ENCODE measurements at places on chromosomes 5 and 9.

DNA sequence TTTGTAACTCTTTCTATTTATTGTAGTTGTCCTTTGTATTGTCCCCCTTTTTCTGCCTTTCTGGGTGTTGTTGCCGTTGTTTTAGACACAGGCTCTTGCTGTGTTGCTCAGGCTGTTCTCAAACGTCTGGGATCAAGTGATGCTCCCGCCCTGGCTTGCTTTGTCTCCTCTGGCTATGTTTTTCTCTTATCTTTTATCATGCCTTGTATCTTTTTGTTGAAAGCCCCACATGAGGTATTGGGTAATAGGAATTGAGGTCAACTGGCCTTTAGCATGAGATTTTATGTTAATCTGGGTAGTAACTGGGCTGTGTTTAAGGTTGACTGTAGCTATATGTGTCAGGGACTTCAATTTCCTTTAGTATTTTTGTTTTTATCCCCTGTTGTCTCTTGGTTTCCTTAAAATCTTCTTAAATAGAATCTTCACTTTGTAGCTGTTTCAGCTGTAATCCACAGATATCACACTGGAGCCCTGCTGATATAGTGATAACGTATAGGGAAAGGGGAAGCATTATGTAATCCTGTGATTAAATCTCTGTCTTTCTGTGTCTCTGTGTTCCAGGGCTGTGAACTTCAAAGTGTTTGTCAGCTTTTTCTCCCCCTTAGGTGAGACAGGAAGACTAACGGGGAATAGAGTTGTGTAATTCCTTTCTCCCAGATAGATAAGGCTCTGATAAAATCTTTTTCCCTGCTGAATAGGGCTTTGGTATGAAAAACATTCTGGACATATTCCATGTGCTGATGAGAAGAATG is 25.9 kb upstream of the CACNA1B start:
- DNase-seq: no peak

DNA sequence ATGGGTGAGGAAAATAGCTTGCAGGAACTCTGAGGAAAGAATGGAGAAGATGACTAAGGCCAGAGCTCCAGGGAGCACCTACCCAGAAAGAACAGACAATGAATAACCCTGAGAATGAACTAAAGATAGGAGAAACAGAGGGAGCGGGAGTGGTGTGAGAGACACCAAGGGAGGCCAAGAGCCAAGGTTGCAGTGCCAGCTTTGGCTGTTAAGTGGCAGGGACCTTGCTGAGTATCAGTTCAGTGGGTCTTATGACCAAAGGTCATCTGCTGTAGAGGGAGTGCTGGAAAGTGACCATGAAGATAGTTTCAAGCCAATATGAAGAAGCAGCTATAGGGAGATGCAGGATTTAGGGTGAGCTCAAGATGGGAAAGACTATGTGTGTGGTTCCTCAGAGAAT is 16.7 kb downstream of the P4HA2 start:
- DNase-seq: no peak

DNA sequence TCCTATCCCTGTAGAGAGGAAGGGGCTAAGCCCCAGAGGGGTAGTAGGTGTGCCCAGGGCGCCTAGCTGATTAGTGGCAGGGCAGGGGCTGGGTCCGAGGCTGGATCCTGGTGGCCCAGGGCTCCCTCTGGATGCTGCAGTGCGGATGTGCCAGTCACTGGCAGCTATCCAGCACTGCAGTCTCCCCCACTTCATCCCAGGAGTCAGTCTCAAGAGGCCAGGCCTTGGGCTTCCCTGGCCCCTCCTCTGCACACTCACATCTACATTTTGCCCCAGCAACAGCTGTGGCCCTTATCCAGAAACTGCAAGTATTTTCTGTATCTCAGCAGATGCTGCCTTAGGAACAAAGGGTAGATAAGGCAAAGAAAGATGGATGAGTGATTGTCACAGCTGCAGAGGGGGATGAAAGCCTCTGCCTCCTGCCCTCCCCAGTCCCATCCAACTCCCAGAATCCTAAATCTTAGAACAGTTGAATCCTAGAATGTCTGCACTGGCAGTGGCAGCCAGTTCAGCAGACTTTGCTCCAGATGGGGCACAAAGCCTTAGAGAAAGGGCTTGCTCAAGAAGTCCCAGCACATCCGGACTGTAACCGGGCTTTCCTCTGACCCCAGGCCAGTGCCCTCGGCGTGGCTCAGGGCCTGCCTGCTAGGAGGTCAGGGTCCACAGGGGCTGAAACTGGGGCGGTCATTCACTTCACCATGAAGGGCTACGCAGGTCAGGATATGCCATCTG is 1.6 kb downstream of the ANXA6 start:
- DNase-seq: no peak

DNA sequence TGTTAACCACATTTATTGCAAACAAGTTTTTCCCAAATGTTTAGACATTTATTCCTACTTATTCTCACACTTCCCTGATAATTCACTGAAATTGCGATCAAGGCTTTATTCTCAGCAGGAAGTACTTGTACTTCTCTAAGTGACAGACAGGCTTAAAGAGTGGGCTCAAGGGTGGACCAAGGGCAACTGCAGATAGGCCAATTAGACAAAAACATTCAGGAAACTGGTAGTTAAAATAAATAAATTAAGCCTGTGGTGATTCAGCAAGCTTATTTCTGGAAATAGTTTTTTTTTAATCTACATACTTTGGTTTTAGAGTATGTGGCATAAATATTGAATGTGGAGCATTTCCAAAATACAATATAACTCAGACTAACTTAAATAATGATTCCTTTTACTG is 136.1 kb downstream of the UGCG start:
- no peak for DNase-seq

GRCh38 chr9:115849679-115850412 is 303.7 kb upstream of the PAPPA start:
- no peak for DNase-seq

- DNase-seq: no peak
Measured at GRCh38 chr5:10279328-10279727, 28.4 kb downstream of the CMBL start.

DNA sequence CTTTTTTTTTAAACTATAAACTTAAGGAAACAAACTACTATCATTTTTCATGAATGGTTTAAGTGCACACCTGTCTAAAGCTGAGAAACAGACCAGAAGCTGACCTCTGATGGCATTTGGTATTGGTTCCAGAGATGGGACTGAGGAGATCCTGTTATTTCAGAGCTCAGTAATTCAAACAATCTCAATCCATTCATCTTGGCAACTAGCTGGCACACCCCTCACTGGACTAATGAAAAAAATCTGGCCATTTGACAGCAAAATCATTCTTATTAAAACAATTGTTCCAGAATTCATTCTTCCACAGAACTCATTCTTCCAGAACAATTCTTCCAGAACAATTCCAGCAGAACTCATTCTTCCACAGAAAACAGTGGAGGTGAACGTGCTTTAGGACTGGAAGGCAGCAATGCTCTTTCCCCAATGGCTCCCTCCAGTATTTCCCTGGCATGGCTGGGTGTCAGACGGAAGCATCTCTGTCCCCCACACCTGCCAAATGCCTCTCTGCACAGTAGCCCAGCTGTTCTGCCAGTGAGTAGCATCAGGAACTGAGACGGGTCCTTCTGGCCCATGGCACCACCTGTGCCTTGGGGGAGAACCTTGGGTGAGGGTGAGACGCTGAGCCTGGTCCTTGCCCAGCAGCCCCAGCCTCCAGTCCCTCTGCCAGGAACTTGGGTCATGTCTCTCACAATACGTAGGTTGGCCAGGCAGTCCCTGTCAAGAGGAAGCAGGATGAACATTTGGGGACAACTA is 87.5 kb upstream of the EQTN start:
- no peak for DNase-seq

DNA sequence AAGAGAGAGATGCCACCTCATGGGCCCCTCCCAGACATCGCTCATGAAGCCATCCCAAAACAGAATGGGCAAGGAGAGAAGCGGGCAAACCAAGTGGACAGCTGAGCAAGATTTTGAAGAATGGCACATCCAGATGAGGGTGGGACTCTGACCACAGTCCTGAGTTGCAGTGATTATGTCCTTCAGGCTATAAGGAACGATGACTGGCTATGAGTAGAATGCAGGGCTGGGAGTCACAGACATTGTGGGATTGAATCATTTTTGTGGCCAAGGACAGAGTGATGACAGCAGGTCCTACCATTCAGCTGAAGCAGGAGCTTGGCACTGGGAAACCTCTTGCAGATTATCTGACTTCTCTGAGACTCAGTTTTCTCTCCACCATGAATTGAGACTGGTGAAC is 245.7 kb upstream of the SLC30A5 start:
- DNase-seq: no peak

- DNase-seq: no peak
Measured at GRCh38 chr5:179361037-179361603, 15.9 kb upstream of the ADAMTS2 start.

DNA sequence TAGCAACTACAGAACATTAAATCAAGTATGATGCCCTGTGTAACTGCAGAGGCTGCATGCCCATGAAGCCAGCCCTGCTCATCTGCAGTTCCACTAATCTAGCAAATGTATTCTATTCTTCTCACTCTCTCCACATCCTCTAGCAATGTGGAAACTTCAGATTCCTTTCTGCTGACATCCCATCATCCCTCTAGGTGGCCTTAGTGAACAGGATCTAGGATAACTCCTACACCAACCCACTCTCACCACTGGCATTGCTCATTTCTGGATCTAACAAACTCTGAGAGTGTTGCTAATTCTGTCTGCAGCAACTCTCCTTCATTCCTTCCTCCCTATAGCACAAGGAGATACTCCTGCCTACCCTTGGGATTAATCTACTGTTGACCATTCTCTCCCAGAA is 80.8 kb downstream of the FAM81B start:
- DNase-seq: no peak

DNA sequence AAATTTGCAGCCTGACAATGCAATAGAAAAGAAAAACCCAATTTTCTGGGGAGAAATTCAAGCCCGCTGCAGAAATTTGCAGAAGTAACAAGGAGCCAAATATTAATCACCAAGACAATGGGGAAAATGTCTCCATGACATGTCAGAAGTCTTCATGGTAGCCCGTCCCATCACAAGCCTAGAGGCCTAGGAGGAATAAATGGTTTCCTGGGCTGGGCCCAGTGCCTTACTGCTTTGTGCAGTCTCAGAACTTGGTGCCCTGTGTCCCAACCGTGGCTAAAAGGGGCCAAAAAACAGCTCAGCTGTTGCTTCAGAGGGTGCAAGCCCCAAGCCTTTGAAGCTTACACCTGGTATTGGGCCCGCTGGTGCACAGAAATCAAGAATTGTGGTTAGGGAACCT is 23.6 kb upstream of the EGFLAM start:
- no peak for DNase-seq

DNA sequence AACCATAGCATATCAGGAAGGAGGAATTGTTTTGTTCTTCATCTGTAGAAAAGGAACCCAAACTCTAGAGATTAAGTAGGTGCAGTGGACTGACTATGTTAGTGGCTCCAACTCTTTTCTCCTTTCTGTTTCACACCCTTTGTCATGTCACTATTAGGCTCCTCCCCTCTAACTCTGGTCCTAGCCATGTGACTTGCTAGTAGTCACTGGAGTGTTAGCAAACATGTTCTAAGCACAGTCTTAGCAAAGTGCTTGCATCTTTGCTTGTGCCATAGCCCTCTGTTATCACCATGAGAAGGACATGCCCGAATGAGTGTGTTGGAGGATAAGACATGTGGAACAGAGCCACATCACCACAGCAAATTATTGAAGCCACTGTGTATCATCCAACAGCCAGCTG is 55.4 kb upstream of the PPP3R2 start:
- DNase-seq: no peak

DNA sequence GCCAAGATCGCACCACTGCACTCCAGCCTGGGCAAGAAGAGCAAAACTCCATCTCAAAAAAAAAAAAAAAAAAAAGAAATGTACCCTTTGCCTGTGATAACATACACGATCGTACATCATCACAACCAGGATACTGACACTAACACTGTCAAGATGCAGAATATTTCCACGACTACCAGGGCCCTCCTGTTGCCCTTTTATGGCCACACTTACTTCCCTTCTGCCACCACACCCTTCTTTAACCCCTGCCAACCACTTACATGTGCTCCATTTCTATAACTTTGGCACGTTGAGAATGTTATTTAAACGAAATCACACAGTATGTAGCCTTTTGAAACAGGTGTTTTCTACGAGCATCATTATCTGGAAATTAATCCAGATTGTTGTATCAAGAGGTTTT is 69.0 kb upstream of the OTULINL start:
- no peak for DNase-seq

GRCh38 chr9:108860354-108860753 is 1.7 kb upstream of the ACTL7A start:
- no peak for DNase-seq

DNA sequence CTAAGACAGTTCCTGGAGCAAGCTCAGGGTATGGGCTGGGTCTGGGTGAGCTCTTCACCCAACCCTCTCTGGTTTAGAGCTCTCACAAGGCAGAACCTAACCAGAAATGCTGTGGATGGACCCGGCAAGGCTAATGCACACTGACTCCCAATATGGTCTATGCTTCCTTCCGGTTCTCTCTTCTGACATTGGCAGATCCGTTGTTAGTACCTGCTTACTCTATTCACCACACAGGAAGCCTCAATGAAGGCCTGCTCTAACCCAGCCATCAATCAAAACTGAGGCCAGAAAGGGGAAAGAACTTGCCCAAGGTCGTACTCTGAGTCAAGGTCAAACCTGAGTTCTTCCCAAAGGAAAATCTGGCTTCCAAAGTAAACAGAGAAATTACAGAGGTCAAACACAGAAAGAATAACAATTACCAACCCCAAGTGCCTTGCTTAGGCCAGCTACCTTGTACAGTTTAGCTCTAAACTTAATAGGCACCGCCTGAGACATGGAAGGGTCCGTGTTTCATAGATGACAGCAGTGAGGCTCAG is 46.0 kb upstream of the AKNA start:
- no peak for DNase-seq

DNA sequence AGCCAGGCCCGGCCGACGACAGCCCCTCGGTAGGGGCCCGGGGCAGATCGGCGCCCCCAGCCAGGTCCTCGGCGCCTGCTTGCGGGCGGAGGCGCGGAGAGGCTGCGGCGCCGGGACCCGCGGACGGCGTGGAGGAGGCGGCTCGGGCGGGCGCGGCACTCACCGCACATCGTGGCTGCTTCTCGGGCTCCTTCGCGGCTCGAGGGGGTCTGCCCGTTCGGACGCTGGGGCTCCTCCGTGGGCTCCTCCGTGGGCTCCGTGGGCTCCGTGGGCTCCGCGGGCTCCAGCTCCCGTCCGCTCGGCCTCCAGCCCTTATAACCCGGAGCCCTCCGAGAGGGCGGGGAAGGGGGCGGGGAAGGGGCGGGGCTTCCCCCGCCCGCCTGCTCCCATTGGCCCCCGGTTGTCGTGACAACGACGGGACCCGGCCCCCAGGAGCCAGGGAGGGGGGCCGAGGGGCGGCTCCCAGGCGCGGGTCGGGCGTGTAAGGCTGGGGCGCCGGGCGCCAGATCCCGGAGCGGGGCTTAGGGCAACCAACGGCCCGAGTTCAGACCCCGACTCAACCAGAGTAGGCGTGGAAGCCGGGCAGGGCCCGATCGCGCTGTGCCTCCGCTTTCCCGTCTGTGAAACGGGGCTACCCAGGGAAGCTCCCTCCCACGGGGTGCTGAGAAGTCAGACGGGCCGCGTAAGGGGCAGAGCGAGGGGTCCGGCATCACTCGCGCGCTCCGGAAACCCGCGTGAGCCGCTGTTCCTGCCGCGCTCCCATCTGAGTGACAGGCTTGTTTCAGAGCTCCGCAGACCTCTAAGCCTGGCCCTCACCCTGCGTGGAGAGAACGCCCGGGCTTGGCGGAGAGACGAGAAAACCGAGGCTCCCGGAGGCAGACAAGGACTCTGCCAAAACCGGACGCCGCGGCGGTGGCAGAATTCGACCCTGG is at the start of gene GFPT2:
Gene GFPT2, minus strand, starts transcription at position 289 of the 932 bp plus-strand sequence. Its CDS starts 119 bp downstream, at position 170.
- peak; percentile 62 for DNase-seq
